ENCODE measurements at places on chromosomes 7 and 10.

GRCh38 chr7:28862595-28863272, 95.4 kb downstream of the TRIL start:
- DNase-seq = no peak

DNA sequence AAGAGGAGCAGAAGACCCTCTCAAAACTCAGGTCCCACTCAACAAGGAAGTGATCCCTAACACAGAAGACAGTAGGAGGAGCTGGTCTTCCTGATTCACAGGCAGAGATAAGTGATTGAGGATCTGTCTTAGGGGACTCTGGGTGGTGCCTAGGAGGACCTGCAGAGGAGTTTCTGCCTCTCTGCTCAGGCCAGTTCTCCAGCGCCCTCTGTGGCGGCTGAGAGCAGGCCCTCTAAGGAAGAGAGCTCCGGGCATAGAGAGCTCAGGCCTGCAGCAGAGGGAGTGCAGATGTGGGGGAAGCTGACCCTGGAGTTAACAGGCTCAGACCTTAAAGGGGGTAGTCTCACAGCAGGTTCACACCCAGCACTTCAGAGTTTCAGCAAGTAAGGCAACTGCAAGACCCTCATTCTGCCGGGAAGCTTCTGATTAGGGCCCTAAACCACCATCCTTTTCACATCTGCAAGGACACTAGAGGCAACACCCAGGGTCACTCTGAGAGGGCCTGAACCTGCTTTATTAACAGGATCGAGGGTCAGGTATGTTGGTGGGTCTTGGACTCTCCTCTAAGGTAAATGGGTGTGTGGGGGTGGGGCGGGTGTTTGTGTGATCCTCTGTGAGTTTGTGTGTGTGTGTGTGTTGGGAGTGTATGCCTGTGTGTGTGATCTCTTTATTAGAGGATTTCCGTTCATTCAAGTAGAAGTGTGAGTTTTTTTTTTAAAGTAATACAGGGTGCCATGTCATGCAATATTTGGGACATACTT, 57.6 kb upstream of the TARP start:
- DNase-seq = no peak

- DNase-seq = no peak
These were observed 68.8 kb downstream of the PCGF5 start for GRCh38 chr10:91289305-91289704.

- DNase-seq = no peak
These were observed 63.6 kb upstream of the IGFBP3 start for GRCh38 chr7:45984386-45985295.

- no peak for DNase-seq
These were observed 93.7 kb upstream of the DNAAF5 start for GRCh38 chr7:632831-633210.

DNA sequence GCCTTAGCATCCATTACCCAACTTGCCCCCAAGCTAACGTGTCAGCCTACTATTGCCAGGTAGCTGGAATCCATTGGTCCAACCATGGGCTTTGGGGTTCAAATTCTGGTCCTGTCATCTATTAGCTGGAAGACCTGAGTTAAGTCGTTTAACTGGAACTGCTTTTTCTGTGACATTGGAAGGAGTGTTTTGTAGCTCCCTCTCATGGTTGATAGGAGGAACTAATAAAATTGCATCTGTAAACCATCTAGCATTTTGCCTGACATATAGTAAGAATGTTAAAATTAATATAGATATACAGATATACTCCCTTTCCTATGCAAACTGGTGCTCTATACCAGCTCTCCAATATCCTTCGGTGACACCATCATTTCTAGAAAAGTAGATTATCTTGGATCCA, 23.8 kb upstream of the SLF2 start:
- no peak for DNase-seq

DNA sequence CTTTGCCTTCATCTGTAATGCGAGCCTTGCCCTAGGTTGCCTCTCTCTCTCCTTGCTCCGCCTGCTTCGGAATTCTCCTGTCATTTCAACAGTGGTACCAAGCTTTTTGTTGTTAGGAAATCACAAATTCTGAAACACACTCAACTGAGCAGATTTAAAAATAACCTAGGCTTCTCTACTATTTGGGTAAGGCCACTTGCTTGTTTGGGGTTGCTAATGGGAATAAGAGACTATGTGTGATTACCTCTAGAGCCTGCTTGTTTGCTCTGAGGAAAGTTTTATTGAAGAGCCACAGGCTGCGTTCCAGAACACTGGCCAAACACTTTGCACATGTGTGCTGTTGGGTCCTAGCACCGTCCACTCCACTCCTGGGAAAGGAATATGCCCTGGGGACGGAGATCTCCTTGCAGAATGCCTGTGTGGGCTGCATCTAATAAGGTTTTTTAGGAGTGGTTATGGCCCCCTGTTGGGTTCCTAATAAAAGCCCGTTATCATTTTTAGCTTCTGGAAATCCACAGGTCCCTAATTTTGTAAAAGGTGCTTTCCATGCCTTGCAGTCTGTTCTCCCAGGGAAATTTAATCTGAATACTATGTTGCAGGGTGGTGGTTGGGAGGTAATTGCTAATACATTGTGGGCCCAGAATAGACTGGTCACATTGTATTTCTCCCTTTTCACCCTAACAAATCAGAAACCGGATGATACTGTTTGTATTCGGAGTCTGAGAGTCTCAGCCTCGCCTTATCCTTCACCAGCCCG, 68.7 kb upstream of the KLF6 start:
- no peak for DNase-seq

GRCh38 chr10:66941491-66941890, 15.7 kb downstream of the LRRTM3 start:
- DNase-seq = no peak

GRCh38 chr7:10632712-10633111, 341.0 kb upstream of the PHF14 start:
- no peak for DNase-seq

DNA sequence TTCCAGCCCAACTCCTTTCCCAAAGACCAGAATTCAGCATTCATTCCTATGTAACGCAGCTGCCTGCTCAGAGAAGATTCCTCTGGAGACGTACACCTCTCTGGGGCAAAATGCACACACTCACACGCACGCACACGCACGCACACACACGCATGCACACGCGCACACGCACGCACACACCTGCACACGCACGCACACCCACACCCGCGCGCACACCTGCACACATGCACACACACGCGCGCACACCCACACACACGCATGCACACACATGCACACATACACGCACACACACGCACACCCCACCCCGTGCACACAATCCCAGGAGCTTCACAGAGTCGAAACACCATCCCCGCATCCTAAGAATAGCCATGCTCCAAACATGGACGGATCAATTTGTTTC, 13.0 kb downstream of the MMD2 start:
- DNase-seq = no peak

GRCh38 chr10:1632141-1632540, 105.2 kb downstream of the ADARB2 start:
- DNase-seq = no peak

- DNase-seq = no peak
These were observed 60.0 kb downstream of the PLXNA4 start for GRCh38 chr7:132516042-132516840.

- no peak for DNase-seq
These were observed 30.1 kb downstream of the PLEKHA1 start for GRCh38 chr10:122404576-122404975.

DNA sequence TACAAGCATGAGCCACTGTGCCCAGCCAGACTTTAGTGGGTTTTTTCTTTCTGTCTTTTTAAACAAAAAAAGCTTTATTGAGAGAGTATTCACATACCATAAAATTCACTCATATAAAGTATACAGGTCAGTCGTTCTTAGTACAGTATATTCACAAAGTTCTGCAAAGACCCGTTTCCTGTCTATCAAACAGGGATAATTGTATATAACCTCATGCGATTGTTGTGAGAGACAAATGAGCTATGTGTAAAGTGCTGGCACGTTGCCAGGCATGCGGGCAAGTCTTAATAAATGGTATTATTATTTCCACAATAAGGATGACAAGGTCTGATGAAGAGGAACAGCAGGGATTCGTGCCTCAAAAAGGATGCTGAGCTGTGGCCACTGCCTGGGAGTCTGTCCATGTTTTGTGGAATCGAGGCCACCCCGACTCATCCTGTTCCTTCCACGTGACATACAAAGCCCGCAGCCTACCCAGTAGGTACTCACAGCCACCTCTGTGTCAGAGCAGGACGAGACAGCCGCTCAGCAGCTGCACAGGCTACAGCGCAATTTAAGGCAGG, 51.6 kb downstream of the SMKR1 start:
- no peak for DNase-seq

GRCh38 chr7:121605317-121605680, 209.2 kb upstream of the FAM3C start:
- no peak for DNase-seq

- no peak for DNase-seq
These were observed 14.6 kb upstream of the AQP1 start for GRCh38 chr7:30896783-30897637.

- DNase-seq = no peak
These were observed 43.4 kb upstream of the KLF14 start for GRCh38 chr7:130777426-130777825.

GRCh38 chr7:2019711-2020511, 212.8 kb downstream of the MAD1L1 start:
- DNase-seq = no peak

GRCh38 chr7:36058020-36058592, 94.9 kb upstream of the EEPD1 start:
- DNase-seq = no peak

DNA sequence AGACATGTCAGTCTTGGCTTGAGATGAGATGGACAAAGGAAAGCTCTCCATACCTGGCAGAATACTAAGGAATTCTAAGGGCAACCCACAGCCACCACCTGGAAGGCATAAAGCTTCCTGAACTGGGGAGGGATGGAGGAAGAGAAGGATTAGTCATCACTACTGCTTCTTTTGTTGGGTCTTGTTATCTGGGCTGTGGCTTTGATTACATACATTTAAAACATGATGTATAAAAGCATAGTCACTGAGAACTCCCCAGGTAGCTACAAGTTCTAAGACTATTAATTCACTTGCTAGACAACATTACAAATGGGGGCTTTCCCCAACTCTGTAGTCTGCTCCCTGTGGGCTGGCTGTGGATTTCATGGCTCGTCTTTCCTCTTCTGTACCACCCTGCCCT, 58.2 kb downstream of the RBM33 start:
- no peak for DNase-seq

GRCh38 chr7:43693687-43694398, 35.5 kb downstream of the COA1 start:
- no peak for DNase-seq

DNA sequence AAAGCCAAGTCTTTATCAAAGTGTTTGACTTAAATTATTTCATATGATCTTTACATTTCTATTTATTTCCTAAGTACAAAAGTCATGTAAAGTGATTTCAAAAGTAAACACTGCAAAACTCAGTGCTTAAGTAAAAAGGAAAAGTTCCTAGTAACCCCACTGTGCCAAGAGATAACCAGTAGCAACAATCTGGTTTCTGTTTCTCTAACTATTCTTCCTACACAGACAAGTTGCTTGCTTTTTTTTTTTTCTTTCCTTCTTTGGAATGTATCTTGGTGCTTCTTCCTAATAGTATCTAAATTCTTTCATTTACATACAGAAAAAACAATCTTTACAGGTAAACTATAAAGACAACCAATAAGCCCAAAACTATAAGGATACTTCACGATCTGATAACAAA, 3.1 kb downstream of the JCAD start:
- DNase-seq = no peak

GRCh38 chr7:143279186-143280098, 5.3 kb upstream of the TMEM139 start:
- no peak for DNase-seq

DNA sequence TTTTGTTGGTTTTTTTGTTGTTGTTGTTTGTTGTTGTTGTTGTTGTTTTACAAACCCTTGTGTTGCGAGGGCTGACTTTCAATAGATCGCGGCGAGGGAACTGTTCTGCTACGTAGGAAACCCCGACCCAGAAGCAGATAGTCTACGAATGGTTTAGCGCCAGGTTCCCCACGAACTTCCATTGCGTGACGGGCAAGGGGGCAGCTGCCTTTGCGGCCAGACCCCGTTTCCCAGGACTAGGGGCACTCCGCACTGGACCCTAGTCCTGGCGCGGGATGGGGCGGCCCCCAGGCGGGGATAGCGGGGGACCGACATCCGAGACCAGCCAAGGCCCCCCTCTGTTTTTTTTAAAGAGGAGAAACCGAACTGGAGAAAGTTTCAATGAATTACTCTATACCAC, 119.6 kb downstream of the LRRTM3 start:
- DNase-seq = no peak

GRCh38 chr10:118308664-118309063, 33.5 kb downstream of the FAM204A start:
- no peak for DNase-seq

DNA sequence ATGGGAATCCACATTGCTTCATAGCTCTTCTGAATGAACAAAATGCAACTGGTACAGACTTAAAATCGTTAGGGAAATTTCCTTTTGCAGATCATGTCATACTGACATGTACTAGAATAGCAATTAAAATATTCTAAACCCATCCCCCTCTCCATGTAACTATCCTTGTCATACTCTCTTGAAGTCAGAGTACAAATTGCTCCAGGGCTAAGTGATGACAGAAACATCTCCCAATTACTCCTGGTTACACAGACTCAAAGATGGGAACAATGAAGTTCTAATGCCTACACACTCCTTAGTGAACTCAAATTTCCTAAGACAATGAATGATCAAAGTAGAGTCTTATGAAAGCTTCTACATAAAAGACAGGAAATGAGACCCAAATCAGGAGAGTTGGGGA, 87.2 kb downstream of the PDE1C start:
- no peak for DNase-seq

GRCh38 chr7:38686888-38687287, 55.7 kb upstream of the AMPH start:
- no peak for DNase-seq

- no peak for DNase-seq
These were observed 198.3 kb downstream of the WDR11 start for GRCh38 chr10:121049489-121049888.

DNA sequence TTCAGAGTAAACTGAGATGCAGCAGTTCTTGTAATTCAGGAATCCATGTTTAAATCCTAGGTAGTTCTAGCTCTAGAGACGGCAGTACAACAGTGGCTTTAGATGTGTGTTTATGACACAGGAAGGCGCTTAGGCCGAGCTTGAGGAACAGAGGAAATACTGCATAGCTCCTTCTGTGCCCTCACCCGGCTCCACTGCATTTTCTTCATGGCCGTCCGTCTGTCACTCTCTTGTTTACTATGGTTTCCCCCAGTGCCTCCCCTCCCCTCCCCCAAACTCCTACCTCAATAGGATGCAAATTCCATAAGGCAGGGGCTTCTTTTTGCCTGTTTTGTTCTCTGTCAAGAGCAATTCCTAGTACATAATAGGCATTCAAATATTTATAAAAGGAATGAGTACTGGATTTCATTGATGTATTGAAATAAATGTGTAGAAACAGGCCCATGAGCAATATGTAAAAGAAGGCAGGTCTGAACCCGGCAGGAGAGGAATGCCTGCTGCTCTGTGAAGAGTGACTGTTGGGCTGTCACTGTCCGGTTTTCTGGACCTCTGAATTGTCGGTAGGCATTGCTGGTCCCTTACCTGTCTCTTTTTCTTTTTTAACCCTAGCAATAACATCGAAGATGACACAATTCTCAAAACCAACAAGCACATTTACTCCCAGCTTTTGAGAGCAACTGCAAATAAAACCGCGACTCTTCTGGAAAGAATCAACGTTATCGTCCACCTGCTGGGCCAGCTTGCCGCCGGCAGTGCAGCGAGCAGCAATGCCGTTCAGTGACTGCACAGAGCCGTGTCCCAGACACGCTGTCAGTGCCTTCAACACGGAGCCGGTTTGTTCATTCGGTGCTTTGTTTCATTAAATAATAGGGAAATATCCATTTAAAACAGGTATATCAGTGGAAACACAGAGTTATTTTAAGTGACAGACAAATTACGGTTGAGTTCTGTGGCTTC, 12.7 kb downstream of the MMP21 start:
- no peak for DNase-seq
